ENCODE measurements at places on chromosomes 3 and 15. TPM values are rescaled to one million over a fixed set of nuclear protein-coding genes. Genes with fewer than 3 reads are reported as not detected.

Gene PLSCR2
- not detected for total RNA-seq

Gene PIERCE2
- 2.0 TPM for total RNA-seq

Gene SCAANT1
- total RNA-seq = not detected

Gene RBSN
- total RNA-seq = 18.4 TPM

Gene CCR9
- not detected for total RNA-seq

Gene ZNF385D
- total RNA-seq = not detected

Gene GOLGA8H
- 0.79 TPM for total RNA-seq

Gene SH2D7
- total RNA-seq = not detected

Gene DGKG
- 4.8 TPM for total RNA-seq

Gene KNG1
- 0.25 TPM for total RNA-seq

Gene PLA2G4D
- 0.34 TPM for total RNA-seq

Gene NRROS
- 0.12 TPM for total RNA-seq

Gene ECE2
- not detected for total RNA-seq

Gene DZIP1L
- total RNA-seq = 9.6 TPM

Gene SNTN
- not detected for total RNA-seq

Gene DUOXA2
- total RNA-seq = not detected

Gene ADGRG7
- not detected for total RNA-seq

Gene CFAP100
- not detected for total RNA-seq

Gene IL17RE
- total RNA-seq = 14.3 TPM

Gene ITGB5
- 77.8 TPM for total RNA-seq

Gene CHCHD6
- total RNA-seq = 36.3 TPM

Gene GPR149
- total RNA-seq = not detected

Gene CTXND1
- not detected for total RNA-seq

Gene SLC27A2
- total RNA-seq = 14.0 TPM

Gene IL17RD
- 12.3 TPM for total RNA-seq

Gene ZNF502
- 1.5 TPM for total RNA-seq

Gene CRYBG3
- total RNA-seq = 7.5 TPM

Gene ZNF148
- total RNA-seq = 35.0 TPM

Gene KLF15
- total RNA-seq = 3.3 TPM

Gene XXYLT1
- total RNA-seq = 10.9 TPM

Gene ATP10A
- total RNA-seq = 0.02 TPM

Gene PDCD10
- 59.0 TPM for total RNA-seq

Gene SLC12A8
- total RNA-seq = 19.9 TPM

Gene GALNT15
- total RNA-seq = 0.05 TPM

Gene TMEM207
- total RNA-seq = not detected

Gene PARP15
- 0.12 TPM for total RNA-seq

Gene PPARG
- 71.6 TPM for total RNA-seq

Gene MYLK
- 3.8 TPM for total RNA-seq

Gene MB21D2
- total RNA-seq = 2.8 TPM

Gene RPS27L
- total RNA-seq = 139 TPM

Gene SOX2
- 0.15 TPM for total RNA-seq

Gene BNC1
- total RNA-seq = not detected

Gene MEX3B
- total RNA-seq = 1.9 TPM

Gene PDHB
- total RNA-seq = 60.2 TPM

Gene OXTR
- total RNA-seq = 1.3 TPM

Gene STRC
- 0.91 TPM for total RNA-seq

Gene SERPINI1
- total RNA-seq = 6.5 TPM

Gene PLA2G4F
- total RNA-seq = 0.05 TPM

Gene SLC9C1
- 0.79 TPM for total RNA-seq

Gene GOLGA6L10
- total RNA-seq = 1.2 TPM

Gene SNAPC5
- 28.3 TPM for total RNA-seq

Gene IL20RB
- 6.1 TPM for total RNA-seq

Gene TM4SF18
- total RNA-seq = 0.34 TPM

Gene CCDC9B
- total RNA-seq = 15.6 TPM

Gene P2RY1
- total RNA-seq = 1.7 TPM
